ENCODE measurements at places on chromosomes 12 and 14.

GRCh38 chr14:35380794-35381193 is 23.8 kb downstream of the NFKBIA start:
- H3K27me3 ChIP-seq, result no peaks in the 10 kb centered on the region
- H3K4me3 ChIP-seq, result no peak overlapping the region
- no peaks in the 10 kb centered on the region for H3K36me3 ChIP-seq
- no peak overlapping the region for H3K27ac ChIP-seq

- H3K36me3 ChIP-seq, result no peaks in the 10 kb centered on the region
- no peak overlapping the region for H3K27ac ChIP-seq
- H3K27me3 ChIP-seq, result no peaks in the 10 kb centered on the region
- no peak for DNase-seq
Measured at GRCh38 chr14:66377574-66377973, 108.6 kb upstream of the CCDC196 start.

DNA sequence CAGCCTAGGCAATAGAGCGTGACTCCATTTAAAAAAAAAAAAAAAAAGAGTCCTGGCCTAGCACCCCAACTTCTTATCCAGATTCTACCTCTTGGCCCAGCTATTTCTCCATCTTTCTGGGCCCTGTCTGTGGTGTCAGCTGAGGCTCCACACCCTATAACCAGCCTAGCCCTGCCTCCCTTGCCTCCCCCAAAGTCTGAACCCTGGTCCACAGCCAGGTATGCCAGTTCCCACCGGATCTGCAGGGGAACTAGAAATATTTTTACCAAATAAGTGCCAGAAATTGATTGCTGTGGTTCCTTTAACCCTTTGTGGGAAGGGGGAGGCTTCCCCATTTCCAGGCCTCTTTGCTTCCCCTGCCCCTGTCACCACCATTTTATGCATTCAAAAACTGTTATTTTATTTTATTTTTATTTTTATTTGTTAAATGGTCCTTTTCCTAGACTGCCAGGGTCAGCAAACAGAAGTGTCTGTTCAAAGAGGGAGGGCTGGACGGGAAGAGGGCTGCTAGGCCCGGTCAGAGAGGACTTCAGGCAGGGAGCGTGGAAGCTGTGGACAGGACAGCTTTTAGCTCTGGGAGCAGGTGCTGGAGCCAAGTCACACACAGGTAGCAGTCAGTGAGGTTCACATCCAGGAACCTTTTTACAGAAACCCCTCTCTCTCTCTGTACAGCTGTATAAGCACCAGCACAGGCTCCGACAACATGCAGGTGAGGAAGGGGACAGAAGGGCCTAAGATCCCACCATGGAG is 23.2 kb downstream of the TTC9 start:
- no peaks in the 10 kb centered on the region for H3K4me1 ChIP-seq
- H3K4me3 ChIP-seq, result no peak overlapping the region
- no peak for DNase-seq
- no peak overlapping the region for H3K27ac ChIP-seq
- no peaks in the 10 kb centered on the region for H3K27me3 ChIP-seq
- H3K36me3 ChIP-seq, result no peaks in the 10 kb centered on the region

DNA sequence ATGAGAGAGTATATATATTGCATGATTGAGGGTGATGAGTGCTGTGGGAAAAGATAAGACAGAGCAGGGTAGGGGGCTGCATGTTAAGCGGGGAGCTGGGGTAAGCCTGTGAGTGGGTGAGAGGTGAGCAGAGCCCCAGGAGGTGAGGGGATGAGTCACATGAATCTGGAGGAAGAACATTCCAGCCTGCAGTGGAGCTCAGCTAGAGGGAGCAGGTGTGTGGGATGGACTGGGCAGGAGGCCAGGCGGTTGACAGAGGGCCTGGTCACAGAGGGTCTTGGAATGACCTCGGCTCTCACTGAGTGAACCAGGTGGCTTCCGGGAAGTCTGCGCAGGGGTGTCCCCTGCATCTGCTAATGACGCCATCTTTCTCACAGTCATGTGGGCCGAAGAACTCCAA is 44.4 kb downstream of the GIT2 start:
- no peaks in the 10 kb centered on the region for H3K27me3 ChIP-seq
- peak overlapping the region; percentile 95 for H3K27ac ChIP-seq
- H3K4me1 ChIP-seq, result peaks cover 4% of the 10 kb centered on the region

GRCh38 chr14:93132472-93133065 is 16.8 kb upstream of the ITPK1 start:
- H3K4me3 ChIP-seq, result no peak overlapping the region
- no peaks in the 10 kb centered on the region for H3K27me3 ChIP-seq
- no peak for DNase-seq
- H3K36me3 ChIP-seq, result no peaks in the 10 kb centered on the region
- H3K4me1 ChIP-seq, result no peaks in the 10 kb centered on the region
- H3K27ac ChIP-seq, result no peak overlapping the region

DNA sequence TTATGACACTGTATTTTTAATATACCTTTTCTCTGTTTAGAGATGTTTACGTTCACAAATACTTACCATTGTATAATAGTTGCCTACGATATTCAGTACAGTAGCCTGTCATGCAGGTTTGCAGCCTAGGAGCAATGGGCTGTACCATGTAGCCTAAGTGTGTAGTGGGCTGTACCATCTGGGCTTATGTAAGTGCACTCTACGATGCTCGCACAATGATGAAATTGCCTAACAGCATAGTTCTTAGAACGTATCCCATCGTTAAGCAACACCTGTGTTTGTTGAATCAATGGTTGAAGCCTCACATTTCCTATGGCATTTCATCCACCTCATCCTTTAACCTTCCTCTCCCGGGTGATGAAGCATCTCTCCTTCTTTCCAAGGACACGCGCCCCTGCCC is 12.5 kb upstream of the EML1 start:
- no peaks in the 10 kb centered on the region for H3K27me3 ChIP-seq
- H3K27ac ChIP-seq, result no peak overlapping the region
- no peak overlapping the region for H3K4me3 ChIP-seq
- no peak for DNase-seq
- H3K4me1 ChIP-seq, result no peaks in the 10 kb centered on the region

GRCh38 chr14:95497561-95498011 is 18.9 kb downstream of the SYNE3 start:
- no peaks in the 10 kb centered on the region for H3K27me3 ChIP-seq
- H3K27ac ChIP-seq, result peak overlapping the region; percentile 20
- H3K36me3 ChIP-seq, result no peaks in the 10 kb centered on the region
- no peak overlapping the region for H3K4me3 ChIP-seq

- H3K4me3 ChIP-seq, result no peak overlapping the region
- H3K27me3 ChIP-seq, result no peaks in the 10 kb centered on the region
- H3K4me1 ChIP-seq, result no peaks in the 10 kb centered on the region
- no peak for DNase-seq
Measured at GRCh38 chr14:50501642-50502041, 30.7 kb downstream of the MAP4K5 start.

Measured in aorta (tissue), 5 donors.